Activated naive CD4-positive, alpha-beta T cell treated with anti-CD3 and anti-CD28 coated beads, Interleukin-2, amount 50 U/mL, for 16 hours (primary cell): ENCODE measurements at places on chromosomes 6 and 20.
A peak's percentile ranks its signal among the peaks of the same experiment; 100 is the strongest.

DNA sequence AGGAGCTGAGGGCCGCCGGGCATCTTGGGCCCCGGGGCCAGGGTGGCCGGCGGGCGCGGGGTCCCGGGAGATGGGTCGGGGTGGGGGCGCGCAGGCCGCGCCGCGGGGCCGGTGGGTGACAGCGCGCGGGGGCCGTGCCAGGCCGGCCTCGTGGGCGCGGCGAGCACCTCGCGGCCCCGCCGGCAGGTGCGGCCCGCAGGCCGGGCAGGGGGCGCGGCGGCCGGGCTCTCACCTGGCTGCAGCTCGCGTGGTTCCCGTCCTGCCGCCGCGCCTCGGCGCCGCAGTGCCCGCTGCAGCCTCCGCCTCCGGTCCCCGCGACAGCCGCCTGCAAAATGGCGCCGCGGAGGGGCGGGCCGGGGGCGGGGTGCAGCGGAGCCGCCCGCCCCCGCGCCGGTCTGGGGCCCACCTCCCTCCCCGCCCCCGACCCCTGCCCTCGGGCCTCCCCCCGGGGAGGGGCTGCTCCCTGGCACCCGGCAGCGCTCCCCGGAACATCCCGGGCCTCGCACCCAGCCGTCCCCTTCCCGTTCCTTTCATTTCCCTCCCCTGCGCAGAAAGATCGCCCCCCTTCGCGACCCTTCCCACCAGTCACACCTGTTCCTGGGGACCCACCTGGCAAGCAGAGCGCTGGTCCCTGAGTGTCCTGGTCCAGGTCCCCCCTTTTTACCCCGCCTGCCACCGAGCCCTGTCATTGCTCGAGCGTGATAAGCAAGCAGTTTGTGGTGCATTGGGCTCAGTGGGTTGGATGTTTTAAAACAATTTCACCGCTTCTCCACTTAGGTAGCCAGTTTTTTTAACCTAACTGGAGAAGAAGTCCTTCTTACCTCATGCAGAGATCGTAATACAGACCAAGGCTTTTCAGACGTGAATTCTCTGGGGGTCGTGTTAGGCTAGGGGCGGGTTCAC lies at the start of gene SLC23A2:
SLC23A2 (minus strand) TSS at position 337 of the 903 bp plus-strand sequence. CDS start 68,948 bp downstream, outside the sequence.
- peak; percentile 69 for DNase-seq

DNA sequence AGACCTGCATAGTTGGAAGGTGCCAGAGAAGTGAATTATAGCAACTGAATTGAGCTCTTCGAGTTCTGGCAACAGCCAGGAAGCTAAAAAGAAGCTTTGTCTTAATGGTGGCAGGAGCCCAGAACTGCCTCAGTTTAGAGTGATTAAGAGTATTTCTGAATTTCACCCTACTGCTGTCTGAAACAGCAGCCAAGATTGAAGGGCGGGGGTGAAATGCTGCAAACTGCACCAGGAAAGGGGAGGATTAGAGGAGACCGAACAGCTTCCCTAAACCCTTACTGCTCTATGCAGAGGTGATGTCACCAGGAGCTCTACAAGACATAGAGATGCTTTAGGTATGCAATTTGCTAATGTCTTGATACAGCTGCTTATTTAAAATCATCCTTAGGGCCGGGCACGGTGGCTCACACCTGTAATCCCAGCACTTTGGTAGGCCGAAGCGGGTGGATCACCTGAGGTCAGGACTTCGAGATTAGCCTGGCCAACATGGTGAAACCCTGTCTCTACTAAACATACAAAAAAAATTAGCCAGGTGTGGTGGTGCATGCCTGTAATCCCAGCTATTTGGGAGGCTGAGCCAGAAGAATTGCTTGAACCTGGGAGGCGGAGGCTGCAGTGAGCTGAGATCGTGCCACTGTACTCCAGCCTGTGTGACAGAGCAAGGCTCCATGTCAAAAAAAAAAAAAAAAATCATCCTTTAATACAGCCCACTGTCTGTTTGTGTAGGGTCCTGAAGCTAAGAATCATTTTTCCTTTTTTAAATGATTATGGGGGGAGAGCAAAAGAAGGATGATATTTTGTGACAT lies 91.7 kb upstream of the IYD start:
- DNase-seq: no peak

GRCh38 chr6:137217801-137218472 lies 1.2 kb downstream of the IFNGR1 start:
- no peak for DNase-seq

DNA sequence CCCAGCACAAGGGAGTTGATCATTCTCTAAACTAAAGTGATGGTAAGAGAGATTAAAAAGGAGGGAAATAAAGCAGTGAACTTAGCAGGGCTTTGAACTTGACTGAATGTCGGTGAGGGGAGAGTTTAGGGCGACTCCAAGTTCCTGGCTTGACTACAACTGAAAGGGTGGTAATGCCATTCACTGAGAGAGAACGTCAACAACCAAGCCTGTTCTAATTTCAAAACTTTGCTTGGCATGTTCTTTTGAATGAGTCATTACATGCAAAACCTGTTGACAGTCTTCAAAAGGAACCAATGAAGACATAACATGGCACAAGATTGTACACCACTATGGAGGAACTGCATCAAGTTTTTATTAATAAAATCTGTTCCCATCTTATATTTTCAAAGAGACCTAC lies 10.3 kb upstream of the MYB start:
- peak; percentile 23 for DNase-seq

GRCh38 chr6:137775720-137776119 lies 91.3 kb upstream of the TNFAIP3 start:
- no peak for DNase-seq

DNA sequence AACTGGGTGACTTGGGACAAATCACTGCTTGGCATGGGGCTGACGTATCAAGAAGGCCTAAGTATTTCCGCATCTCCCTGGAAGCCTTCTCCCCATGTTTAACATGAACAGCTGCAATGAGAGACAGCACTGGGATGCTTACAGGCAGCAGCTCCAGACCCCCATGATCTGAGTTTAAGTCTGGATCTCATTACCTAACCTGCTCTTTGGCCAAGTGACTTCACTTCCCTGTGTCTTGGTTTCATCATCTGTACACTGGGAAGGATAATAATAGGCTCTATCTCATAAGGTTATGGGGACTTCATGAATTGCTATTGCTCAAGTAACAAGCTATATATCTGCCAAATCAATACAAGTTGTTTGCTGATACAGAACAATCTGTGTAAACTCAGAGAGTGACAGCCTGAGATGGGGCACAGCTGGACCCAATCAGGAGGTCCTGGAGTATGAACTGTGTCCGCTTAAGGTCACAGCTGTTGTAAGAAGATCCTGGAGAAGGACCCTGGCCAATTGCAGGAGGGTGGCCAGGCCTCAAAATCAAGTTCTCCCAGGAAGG lies 56.0 kb downstream of the TGM2 start:
- no peak for DNase-seq

DNA sequence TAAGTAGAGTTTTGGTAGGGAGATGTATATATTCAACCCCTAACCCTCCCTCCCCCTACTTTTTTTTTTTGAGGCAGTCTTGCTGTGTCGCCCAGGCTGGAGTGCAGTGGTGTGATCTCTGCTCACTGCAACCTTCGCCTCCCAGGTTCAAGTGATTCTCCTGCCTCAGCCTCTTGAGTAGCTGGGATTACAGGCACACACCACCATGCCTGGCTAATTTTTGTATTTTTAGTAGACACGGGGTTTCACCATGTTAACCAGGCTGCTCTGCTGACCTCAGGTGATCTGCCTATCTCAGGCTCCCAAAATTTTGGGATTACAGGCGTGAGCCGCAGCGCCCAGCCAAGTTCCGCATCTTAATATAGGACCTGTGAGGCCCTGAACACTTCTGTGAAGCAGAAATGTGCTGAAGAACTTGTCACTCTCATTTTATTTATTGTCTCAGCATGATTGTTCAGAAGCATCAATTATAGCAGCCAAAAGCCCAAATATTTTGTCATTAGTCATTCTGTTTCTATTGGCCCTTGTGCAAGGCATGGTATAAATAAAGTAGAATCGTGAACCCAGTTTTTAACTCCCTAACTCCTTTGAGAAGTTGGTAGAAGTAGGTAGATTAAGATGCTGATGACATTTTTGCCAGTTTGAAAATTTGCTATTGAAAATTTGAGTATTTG lies 19.4 kb downstream of the DSTN start:
- DNase-seq: no peak

- no peak for DNase-seq
Measured at GRCh38 chr6:106692112-106692818, 62.9 kb downstream of the QRSL1 start.

DNA sequence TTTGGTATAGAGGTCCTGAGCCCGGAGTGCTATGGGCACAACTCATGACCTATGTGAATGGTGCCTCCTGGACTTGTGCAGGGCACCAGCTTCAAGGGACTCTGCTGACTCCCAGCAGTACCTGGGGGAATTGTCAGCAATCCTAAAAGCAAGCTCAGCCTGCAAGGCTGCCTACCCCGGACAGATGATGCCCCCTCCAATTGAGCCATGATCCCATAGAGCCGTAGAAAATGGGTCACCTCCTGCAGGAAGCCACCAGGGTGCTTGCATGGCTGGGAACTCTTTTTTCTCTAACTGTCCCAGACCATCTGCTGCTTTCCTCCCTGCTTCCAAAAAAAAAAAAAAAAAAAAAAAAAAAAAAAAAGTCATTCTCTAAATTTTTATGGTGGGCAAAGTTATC lies 12.9 kb upstream of the PRND start:
- DNase-seq: no peak

DNA sequence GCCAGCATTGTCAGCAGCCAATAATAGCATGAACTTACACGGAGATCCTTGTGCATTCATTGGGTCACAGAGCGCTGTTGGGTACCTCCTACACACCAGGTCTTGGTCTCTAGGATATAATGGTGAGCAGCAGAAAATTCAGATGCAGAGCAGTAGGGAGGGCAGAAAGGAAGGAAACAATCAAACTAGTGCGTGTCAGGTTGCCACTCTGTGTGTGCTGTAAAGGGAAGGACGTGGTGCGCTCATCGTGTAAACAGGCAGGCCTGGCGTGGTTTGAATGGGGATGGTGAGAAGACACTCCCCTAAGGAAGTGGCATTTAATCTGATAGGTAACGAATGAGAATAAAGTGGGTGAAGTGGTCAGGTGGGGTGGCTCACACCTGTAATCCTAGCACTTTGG lies 336.4 kb downstream of the CDH26 start:
- DNase-seq: no peak

DNA sequence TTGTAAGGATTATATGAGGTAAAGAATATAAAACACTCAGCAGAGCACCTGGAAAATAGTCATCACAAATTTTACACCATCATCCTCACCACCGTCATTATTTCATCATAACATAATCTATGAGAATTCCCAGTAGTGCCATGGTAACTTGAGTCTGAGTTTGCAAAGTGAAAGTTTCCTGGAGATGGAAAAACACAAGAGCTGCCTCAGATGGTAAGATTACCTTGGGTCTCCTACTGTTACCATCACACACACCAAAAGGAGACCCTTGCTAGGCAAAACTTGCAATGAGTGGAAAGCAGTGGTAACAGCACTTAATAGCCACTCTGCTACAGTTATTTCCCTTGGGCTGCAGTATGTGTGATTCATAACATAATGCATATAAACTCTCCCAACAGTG lies 589.8 kb downstream of the RNF144B start:
- DNase-seq: no peak

GRCh38 chr20:62832212-62832922 lies 15.5 kb downstream of the COL9A3 start:
- no peak for DNase-seq

GRCh38 chr6:133632206-133632605 lies 256.7 kb upstream of the TCF21 start:
- DNase-seq: no peak

DNA sequence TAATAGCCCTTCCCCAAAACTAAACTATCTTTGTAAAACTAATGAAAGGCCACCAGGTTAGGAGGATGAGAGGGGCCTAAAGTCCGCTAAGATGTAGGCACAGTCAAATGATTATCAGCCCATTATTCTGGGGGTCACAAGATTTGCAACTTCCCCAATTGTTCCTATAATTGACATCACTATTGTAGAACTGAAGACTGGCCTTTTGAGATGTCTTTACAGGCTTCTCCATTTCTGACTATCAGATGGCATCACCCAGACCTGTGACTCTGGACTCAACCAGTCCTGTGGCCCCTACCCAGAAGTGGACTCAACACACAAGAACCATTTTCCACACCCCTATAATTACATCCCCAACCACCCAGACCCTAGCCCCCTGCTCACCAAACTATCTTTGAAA lies 61.5 kb upstream of the MAP7 start:
- no peak for DNase-seq

DNA sequence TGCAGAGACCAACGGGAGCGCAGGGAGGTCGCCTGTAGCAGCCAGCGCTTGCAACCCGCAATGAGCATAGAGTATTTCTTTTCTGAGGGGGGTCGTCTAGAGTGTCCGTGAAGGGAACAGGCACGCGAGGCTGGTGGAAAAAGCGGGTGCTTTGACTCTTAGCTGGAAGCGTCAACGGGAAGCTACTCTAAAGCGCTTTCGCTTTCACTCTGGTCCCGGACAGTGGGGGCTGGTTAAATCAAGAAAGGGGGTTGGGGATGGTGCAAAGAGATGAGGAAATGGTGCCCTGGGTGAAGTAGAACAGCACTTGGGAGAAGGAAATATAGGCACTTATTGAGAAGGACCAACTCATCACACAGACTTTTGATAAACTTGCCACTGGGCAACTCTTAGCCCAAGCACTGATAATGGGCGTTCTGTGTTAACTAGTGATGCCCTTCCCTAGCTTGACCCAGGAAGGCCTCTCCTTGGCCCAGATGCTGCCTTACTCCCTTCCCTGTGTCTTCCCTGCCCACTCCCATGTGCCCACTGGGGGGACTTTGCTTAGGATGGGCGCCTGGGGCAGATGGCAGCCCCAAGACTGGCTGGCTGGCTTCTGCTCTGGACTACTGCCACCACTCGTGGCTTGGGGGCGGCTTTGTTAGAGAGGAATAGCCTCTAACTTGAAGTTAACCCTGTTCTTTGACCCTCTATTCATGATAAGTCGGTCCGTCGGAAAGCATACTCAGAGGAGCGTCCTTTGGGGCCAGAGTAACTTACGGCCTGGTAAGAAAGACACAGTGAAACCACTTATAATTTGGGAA lies 585 bp downstream of the PSMB9 start:
- peak; percentile 64 for DNase-seq

DNA sequence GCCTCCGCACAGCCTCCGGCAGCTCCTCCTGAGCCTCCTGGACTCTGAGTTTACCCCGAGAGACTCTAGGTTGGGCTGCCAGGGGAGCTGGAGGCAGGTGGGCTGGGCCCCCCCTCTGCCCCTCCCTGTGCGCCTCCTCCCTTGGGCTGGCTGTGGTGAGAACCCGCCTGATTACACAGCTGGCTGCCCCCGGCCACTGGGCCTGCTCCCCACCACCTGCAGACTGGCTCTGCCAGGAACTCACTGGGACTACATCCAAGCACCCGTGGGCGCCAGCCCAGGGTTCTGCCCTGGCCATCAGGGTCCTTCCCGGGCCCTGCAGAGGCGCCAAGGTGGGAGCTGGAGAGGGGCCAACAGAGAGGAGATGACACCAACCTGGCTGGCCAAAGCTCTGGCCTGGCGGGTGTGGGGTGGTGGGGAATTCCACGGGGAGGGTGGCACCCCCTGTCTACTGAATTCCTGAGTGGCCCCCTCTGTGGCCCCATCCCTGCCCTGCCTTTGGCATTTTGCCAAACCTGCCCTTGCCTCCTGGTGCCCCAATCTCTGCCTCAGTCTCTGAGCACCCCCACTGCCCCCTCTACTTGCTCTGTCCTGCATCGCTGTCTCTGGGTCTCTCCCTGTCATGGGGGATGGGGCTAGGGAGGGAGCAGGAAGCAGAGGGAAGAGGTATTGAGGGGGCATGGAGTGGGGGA lies 21.9 kb upstream of the CDH22 start:
- DNase-seq: no peak

GRCh38 chr6:17497535-17498095 lies 102.5 kb upstream of the FAM8A1 start:
- DNase-seq: no peak

GRCh38 chr6:162653808-162654207 lies 73.8 kb downstream of the PRKN start:
- no peak for DNase-seq
